ENCODE measurements at places on chromosomes 12 and 14.
A peak's percentile ranks its signal among the peaks of the same experiment; 100 is the strongest.

DNA sequence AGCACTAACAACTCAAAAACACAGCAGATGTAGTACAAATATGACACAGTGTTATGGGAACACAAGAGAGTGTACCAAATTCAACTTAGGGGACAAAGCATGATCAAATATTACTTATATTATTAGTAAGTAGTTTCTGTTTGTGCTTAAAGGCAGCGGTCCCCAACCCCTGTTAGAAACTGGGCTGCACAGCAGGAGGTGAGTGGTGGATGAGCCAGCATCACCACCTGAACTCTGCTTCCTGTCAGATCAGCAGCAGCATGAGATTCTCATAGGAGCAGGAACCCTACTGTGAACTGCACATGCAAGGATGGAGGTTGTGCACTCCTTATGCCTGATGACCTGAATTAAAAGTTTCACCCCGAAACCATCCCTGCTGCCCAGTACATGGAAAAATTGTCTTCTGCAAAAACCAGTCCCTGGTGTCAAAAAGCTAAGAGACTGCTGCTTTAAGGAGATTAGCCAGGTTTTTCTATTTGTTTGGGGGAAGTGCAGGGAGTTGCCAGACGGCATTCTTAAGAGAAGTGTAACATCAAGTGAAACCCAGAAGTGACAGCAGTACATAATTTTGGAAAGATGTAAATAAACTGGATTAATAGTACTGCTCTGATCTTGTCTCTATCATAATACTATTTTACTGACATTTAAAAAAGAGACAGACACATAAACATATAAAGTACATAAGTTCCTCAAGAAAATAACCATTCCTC, 26.7 kb downstream of the GTF2A1 start:
- DNase-seq: no peak

DNA sequence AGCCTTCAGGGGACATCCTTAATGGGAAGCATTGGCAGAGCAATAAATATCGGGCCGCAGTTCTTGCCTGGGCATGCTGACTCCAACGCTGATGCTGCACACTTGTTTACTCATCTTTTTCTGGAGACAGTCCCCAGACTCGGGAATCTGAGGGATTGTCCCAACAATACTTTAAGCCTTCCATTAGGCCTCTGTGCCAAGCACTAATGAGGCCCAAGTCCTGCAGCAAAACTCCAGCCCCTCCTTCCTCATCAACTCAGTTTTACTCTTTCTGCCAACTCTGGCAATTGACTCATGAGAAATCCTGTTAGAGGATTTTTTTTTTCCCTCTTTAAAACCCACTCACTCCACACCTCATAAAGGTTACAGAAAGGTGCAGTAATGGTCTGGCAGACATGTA, 233.4 kb upstream of the PELI2 start:
- DNase-seq: no peak

- DNase-seq: no peak
These were observed 27.3 kb downstream of the TSHR start for GRCh38 chr14:80982711-80983110.

- DNase-seq: no peak
These were observed 18.2 kb upstream of the IRF2BPL start for GRCh38 chr14:77046721-77047120.

DNA sequence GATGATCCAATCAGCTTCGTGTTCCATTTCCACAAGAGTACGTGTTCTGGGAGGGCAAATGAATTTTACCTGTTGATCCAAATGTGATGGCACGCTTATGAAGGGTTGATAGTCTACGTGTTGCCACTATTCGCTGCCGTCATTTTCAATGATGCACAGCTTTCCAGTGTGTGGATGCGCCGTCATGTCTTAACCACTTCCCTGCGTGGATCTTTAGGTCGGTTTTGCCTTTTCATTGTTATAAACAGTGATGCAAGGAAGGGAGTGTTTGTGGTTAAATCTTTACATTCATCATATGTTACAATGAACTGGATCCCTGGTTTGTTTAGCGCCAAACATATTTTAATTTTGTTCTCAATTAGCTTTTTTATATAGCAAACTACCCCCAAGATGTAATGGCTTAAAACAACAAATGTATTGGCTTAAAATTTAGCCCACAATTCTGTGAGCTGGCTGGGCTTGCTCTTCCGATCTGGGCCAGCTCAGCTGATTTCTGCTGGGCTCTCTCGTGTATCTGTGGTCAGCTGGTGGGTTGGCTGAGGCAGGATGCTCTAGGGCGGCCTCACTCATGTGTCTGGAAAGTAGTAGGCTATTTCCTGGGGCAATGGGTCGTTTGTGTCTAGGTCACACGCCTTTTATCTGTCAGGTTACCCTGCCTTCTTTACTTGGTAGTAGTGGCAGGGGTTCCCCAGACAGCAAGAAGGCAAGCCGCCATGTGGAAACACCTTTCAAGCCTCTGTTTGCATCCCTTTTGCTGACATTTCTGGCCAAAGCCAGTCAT, 176.7 kb downstream of the CRADD start:
- DNase-seq: no peak

DNA sequence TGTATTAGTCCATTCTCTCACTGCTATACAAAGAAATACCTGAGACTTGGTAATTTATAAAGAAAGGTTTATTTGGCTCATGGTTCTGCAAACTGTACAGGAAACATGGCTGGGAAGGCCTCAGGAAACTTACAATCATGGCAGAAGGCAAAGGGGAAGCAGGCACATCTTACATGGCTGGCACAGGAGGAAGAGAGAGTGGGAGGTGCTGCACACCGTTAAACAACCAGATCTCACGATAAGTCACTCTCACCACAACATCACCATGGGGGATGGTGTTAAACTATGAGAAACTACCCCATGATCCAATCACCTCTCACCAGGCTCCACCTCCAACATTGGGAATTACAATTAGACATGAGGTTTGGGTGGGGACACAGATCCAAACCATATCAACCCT, 191.8 kb upstream of the PLXNC1 start:
- DNase-seq: no peak

- peak; percentile 39 for DNase-seq
These were observed 4.6 kb downstream of the CCDC197 start for GRCh38 chr14:94001501-94002396.

DNA sequence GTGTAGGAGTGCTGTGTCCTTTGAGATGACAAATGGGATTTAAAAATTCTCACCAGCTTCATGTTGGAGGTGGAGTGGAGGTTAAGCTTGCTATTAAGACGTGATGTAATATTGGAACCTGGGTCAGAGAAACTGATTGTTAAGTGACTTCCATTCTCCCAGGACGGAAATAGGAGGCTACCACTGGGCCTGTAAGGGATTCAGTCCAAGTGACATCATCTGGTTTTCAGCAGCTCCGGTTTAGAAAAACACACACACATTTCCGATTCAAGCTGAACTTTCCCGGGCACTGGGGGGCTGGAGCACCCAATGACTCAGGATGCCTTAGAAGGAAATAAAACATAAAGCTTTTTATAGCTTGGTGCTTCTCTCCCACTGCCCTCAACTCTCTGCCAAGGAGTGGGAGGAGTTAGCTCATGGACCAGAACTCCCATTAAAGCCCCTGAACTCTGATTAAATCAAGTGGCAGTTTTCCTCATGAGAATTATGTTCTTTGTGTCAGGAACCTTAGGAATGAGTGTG, 12.4 kb downstream of the CALM1 start:
- no peak for DNase-seq

DNA sequence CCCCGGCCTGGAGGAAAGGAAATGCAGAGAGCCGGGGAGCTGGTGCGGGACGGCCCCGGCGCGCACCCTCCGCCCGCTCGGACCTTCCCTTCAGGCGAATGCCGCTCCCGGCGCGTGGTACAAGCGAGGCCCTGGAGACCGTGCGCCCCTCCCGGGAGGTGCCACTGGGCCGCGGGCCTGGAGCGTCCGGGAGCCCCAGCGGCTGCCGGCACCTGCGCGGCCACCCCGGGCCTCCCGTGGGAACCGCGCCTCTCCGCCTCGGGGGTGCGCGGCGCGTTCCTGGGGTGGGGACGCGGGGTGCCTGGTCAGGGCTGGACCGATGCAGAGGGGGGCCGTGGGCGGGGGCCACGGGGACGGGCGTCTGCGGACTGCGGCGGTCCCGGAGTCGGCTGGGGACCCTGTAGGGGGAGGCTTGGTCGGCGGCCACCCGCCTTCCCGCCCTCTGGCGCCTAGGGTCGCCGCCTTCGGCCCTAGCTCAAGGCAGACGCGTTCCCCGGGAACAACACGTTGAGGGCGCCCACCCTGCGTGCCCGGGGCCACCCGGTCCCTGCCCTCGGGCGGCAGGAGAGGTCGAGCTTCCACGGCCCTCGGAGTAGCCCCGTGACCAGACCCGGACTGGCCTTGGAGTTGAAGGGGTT, 599 bp downstream of the PAPLN start:
- DNase-seq: no peak

GRCh38 chr12:1115484-1116231, 124.6 kb downstream of the ERC1 start:
- no peak for DNase-seq

DNA sequence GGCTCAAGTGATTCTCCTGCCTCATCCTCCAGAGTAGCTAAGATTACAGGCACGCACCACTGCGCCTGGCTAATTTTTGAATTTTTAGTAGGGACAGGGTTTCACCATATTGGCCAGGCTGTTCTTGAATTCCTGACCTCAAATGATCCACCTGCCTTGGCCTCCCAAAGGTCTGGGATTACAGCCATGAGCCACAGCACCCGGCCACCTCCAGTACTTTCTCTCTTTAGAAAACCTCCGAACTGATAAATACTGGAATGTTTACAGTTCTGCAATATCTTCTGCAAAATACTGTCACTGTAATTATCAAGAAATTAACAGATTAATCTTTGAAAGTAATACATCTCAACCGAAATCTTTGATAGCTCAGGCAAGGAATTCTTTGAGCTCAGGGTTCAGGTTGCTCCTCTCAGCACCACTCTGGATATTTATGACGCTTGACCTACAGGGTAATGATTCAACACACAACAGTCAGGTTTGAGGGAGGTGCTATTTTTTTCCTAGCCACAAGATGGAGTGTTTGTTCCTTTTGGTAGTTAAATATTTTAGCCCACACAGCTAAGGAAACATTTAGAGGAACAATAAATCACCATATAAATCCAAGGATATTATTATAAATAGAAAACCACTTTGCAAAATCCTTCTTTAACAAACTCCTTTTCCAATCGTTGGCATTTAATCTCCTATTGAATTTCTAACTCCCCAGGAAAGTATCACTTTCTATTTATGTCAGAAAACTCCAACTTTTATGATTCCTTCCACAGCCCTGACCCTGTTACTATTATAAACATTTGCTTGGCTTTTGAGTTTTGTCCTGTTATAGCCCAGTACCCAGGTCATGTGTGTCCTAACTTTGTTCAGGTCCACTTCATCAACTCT, 48.6 kb upstream of the GTF2A1 start:
- DNase-seq: no peak

DNA sequence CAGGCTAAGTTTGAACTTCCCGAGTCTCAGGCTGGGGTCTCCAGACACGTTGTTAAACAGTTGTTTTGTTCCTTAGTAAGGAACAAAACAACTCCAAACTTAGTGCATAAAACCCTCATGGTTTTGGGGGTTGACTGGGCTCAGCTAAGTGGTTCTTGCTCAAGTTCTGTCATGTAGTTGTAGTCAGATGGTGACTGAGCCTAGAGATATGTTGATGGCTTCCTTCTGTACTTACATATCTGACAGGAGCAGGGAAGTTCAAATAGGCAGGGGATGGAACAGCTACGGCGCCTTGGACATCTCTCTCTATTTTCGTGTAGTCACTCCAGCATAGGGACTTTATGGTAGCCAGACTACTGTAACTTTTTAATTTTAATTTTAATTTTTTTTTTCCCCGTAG, 45.7 kb downstream of the SPATS2 start:
- DNase-seq: no peak

DNA sequence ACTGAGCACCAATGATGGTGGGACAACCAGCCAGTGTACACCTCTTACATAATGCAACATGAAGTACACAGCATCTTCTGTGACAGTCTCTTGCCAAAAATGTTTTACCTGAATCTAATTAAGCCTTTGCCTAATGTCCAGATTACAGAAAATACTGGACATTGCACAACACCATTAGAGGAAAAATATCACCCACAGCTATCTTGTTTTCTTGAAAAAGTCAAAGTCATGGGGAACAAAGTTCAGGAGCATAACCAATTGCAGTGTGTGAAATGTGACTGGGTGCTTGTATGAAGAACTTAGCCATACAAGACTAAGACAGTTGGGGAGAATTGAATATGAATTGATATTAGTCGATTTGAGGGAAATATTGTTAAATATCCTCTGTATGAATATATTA, 12.1 kb upstream of the ANO6 start:
- no peak for DNase-seq

GRCh38 chr12:12327802-12328201, 22.2 kb downstream of the MANSC1 start:
- no peak for DNase-seq

DNA sequence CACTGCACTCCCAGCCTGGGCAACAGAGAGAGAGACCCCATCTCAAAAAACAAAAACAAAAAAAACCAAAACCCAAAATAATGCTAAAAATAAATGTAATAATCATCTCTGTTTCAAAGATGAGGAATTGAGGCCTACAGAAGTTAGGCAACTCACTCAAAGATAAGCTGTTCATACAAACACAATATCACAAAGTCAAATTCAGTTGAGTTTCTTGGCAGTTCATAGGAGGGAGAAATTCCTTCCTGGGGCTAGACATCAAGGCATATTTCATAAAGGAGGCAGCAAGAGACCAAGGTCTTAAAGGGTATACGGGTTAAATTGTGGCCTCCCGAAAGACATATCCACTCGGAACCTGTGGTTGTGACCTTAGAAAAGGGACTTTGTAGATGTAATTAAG, 8.7 kb upstream of the TBPL2 start:
- DNase-seq: no peak

GRCh38 chr12:66035288-66035966, 95.1 kb downstream of the LLPH start:
- DNase-seq: no peak

GRCh38 chr12:76264611-76265012, 83.6 kb downstream of the BBS10 start:
- no peak for DNase-seq

DNA sequence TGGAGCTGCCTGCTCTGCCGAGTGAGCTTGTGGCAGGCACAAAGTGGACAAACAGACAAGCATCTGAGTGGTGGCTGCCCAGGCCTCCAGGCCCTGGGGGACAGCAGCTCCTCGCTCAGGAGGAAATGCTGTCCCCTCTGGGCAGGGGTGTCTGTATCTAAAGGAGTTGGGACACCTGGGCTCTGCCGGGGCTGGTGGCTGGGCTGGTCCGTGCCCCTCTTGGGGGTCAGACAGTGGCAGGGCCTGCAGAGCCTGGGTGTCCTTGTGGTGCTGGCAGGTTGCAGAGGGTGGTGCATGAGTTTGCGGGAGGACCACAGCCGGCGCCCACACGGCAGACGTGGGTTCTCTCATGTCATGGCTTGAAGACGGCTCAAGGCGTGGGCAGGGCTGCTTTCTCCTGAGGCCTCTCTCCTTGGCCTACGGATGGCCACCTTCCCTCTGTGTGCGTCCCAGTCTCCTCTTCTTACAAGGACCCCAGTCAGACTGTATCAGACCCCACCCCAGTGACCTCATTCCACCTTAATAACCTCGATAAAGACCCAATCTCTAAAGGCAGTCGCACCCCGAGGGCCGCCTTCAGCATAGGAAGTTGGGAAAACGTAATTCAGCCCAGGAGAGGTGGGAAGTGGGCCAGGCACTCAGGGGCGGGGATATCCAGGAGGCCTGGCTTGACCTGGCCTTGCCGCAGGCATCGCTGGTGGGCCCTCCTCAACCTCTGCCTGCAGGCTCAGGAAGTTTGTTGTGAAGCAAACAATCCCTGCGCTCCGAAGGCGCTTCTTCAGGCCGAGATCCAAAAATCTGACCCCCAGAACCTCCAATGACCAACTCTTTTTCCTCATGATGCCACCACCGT, 110.0 kb downstream of the KIF26A start:
- DNase-seq: no peak

- no peak for DNase-seq
These were observed 56.3 kb downstream of the KIF26A start for GRCh38 chr14:104194716-104195115.

All from stimulated activated CD8-positive, alpha-beta memory T cell treated with anti-CD3 and anti-CD28 coated beads, Interleukin-7, amount 100 ng/mL, for 48 hours (primary cell).